Stimulated activated CD8-positive, alpha-beta memory T cell treated with anti-CD3 and anti-CD28 coated beads, Interleukin-7, amount 100 ng/mL, for 1 hour (primary cell): ENCODE measurements at places on chromosomes 7 and 10.

DNA sequence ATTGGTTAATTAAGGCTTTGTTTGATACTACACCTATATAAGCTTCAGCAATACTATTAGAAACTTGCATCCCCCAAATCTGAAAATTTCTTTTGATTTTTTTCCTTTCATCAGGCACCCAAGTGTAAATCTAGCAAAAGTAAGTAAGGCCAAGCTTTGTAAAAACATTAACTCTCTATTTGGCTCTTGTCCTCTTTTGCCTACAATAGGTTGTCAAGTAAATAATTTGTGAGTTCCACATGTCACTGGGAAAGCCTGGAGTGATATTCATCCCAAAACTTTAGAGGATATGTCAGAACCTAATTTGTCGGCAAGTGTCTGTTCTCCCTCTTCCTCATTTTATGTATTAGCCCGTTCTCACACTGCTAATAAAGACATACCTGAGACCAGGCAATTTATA is 492.4 kb downstream of the IPMK start:
- no peak for DNase-seq

DNA sequence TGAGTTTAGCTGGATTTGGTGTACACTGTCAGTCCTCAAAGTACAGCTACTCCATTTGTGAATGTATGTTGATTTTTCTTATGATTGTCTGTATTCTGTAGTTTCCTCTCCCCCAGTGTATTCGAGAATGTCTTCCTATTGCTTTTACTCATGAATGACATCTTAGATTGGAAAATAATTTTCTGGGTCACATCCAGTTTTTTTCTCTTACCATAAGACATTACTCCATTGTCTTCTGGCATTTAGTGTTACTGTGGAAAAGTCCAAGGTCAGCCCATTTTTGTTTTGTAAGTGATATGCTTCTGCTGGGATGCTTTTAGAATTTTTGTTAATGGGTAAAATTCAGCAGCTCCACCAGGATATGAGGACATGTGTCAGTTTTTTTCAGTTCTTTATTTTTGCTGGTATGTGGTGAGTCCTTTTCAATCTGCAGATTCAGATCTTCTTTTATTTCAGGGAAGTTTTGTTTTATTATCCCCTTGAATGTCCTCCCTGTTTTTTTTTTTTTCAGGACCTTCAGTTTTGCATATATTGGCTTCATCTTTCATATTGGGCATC is 33.6 kb downstream of the WAC start:
- no peak for DNase-seq

- no peak for DNase-seq
Observed at GRCh38 chr7:157758468-157759245, 421.9 kb downstream of the DNAJB6 start.

DNA sequence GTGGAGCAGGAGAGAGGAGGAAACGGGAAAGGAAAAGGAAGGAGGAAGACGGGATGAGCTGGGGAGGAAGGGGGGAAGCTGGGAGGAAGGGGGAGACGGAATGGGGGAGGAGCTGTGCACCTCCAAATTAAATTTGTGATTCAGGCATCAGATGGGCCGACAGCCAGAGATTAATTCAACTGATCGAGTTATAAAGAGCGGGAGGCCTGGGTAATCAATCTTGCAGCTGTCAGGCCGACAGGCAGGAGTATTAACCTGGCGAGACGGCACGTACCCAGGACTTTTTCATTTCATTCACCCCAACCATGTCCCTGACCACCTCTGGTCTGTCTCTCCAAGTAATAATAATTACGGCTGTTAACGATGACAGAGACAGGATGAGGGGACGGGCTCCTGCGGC is 26.2 kb downstream of the KAZALD1 start:
- DNase-seq: no peak

- no peak for DNase-seq
Observed at GRCh38 chr10:78316451-78316931, 282.8 kb downstream of the RPS24 start.

DNA sequence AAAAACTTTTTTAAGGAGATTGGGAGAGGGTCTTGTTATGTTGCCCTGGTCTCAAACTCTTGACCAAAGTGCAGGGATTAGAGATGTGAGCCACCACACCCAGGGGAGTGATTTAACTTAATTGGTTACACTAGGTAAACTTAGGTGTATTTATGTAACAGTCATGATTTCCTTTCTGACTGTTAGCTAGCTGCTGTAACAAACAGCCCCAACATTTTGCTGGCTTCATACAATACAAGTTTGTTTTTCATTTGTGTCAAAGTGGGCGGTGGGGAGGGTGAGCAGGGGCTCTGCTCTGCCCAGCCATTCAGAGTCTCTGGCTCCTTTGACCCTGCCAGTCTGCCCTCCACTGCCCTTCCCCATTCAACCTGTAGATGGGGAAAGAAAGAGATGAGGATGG is 9.3 kb downstream of the DOCK1 start:
- DNase-seq: no peak

DNA sequence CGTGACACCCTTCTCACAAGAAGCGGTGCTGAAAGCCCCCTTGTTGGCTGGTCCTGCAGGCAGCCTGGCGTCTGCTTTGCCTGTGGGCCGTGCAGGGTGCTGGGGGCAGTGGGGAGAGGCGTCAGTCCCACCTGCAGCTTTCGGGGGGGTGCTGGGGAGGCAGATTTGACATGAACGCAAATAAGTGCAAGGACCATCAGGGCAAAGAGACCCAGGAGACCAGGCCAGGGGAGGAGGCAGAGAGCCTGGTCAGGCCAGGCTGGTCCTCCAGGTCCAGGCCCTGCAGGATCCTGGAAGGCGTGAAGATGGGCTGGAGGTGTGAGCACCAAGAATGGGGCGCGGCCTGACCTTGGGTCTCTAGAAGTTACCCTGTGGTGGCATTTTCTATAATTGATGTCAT is 81.6 kb downstream of the MGMT start:
- no peak for DNase-seq

- no peak for DNase-seq
Observed at GRCh38 chr7:112873831-112874553, 83.8 kb upstream of the TMEM168 start.

- DNase-seq: no peak
Observed at GRCh38 chr7:2915023-2915422, 70.9 kb upstream of the GNA12 start.

- no peak for DNase-seq
Observed at GRCh38 chr10:12401466-12401865, 52.1 kb downstream of the CAMK1D start.

- no peak for DNase-seq
Observed at GRCh38 chr10:48944171-48944570, 4.5 kb upstream of the LRRC18 start.

DNA sequence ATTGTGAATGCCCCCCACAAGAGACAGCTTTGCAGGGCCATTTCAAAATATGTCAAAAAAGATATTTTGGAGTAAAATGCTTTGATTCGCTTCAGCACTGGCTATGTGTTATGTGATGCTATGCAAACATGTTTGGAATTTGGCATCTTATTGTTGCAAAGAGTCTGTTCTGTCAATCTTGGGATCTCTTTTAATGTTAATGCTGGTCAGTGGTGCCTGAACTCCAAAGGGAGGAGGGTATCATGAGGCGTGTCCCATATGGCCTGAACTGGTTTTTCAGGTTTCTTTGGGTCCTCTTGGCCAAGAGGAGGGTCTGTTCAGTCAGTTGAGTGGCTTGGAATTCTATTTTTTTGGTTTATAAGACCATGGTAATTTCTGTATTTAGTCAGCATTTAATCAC is 81.4 kb downstream of the HECW1 start:
- DNase-seq: no peak

GRCh38 chr10:6756716-6757115 is 176.6 kb upstream of the PRKCQ start:
- no peak for DNase-seq

DNA sequence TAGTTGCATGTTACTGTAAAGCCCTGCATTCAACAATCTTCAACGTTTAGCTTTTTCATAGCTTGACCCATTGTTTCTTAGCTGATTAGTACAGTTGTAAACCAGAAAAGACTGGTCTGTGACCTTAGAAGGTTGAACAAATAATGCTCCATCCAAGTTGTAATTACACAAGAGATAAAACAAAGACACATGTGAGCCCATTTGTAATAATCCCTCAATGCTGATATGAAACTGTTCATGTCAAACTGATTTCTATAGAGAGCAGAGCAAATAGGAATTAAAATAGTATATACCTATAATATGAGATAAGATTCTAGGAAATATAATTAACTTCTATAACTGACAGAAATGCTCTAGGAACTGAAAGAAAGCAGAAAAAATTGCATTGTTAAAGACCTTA is 94.7 kb upstream of the SLC25A13 start:
- DNase-seq: no peak

DNA sequence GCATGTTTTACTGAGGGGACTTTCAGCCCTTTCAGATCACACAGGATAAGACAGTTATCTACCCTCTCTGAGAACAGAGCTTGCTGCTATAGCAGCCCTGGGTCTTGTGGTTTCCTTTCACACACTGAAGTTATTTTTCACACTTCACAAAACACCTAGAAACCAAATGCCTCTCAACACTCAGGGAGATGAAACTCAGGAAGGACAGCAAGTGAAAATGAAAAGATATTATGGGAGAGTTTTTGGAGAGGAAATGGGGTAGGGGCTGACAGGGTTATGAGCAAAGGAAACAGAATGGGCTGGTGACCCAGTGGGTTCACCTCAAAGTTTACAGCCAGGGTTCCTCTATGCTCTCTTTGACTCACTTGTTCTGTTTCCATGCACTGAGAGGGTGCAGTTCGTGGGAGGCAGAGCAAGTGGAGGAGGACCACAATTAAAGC is 17.0 kb upstream of the GIMAP2 start:
- DNase-seq: no peak

DNA sequence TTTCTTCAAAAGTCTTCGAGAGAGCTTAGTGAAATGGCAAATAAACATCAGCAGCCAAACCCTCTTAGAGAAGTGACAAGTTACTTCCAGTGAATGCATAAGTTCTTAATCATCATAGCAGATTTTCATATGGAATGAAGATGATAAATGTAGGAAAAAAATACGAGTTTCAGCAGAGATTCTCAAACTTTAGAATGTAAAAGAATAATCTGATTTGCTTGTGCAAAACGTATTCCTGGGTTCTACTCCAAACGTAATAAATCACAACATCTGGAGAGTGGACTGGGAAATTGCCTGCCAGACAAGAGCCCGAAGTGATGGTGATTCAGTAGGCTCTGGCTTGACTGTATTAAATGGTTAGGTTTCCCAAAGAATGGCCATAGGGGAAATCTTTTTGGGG is 62.2 kb downstream of the AKR1E2 start:
- DNase-seq: no peak

DNA sequence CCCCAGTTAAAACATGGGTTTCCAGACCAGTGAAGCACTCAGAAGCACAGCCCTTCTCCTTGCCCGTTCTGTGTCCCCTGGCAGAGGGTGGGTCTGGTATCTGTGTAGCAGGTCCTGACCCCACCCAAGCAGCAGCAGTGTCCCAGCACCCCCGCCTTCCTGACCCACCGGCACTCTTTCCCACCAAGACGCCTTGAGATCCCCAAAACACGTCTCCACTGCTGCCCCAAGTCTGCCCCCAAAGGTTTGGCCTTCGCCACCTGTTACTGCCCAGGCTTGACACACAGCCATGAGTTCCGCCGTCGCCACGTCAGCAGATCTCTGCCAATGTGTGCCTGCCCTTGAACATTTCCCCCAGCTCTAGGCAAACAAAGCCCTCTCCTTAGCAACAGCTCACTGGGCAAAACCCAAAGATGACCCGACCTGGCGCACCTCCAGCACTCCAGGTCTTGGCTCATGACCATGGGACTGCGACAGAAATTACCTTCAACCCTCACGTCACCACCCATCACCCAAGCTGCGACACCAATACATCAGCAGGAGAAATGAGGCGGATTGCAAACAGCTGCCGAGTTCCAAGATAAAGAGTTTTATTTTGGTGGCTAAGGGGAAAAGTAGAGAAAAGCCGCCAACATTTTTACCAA is 75.6 kb downstream of the CTBP2 start:
- DNase-seq: no peak

GRCh38 chr10:97072851-97073665 is 112.7 kb downstream of the SLIT1 start:
- DNase-seq: peak; percentile 63

DNA sequence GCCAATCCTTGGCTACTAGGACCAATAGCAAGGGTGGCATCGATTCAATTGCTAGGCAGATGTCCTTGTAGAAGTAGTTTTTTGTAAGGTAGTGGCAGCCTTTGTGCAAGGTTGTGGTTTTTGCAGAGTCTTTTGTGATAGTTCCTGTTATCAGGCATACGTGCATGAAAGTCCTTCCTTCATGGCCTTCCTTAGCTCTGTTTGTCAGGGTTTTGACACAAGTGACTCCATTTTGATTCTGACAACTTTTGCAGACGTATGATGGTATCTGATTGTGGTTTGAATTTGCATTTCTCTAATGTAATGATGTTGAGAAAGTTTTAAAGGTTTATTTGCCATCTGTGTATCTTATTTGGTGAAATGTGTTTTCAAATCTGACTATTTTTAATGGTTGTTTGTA is 71.8 kb upstream of the SYPL1 start:
- no peak for DNase-seq

DNA sequence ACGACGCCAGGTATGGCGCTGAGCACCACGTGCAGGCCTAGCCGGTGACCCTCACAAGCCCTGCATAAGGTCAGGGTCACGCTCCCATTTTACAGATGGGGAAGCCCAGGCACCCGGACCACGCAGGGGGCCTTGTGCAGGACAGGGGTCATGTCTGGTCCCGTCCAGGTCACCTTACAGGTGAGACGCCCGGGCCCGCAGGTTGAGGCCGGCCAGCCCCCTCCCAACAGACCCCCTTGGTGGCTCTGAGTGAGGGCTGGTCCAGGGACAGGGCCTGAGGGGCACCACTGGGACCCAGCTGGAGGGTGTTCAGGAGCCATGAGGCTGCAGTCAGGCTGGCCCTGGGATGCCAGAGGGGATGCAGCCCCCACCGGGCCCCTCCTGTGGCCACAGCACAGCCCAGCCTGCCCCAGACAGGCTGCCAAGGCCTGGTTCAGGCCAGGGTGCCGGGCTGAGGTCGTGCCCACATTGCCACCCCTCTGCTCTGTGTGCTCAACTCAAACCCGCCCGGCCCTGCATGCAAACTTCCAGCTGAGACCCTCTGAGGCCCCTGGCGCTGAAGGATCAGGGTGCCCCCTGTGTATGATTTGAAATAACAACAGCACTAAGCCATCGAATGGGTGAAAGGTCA is 69.0 kb downstream of the PWWP2B start:
- no peak for DNase-seq

DNA sequence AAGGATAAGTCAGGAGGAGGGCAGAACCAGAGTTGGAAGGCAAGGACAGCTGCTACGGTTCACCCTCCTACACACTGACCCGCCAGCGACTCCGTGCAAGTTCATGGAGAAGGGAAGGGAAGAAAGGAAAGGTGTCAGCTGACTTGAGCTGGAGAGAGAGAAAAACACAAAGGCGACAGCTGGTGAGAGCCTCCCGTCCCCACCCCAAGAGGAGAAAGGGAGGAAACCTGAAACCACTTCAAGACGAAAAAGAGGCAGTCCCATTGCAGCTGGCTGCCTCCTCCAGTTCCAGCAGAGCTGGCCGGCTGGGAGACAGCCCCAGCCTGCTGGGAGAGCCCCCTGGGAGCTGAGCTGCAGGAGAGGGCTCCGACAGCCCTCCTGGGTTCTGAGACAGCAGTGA is 75.2 kb downstream of the PARD3 start:
- no peak for DNase-seq
